ENCODE measurements at places on chromosomes 3 and 15. TPM values are rescaled to one million over a fixed set of nuclear protein-coding genes. Genes with fewer than 3 reads are reported as not detected.

IL5RA gene
- 0.69 TPM for total RNA-seq

DNA sequence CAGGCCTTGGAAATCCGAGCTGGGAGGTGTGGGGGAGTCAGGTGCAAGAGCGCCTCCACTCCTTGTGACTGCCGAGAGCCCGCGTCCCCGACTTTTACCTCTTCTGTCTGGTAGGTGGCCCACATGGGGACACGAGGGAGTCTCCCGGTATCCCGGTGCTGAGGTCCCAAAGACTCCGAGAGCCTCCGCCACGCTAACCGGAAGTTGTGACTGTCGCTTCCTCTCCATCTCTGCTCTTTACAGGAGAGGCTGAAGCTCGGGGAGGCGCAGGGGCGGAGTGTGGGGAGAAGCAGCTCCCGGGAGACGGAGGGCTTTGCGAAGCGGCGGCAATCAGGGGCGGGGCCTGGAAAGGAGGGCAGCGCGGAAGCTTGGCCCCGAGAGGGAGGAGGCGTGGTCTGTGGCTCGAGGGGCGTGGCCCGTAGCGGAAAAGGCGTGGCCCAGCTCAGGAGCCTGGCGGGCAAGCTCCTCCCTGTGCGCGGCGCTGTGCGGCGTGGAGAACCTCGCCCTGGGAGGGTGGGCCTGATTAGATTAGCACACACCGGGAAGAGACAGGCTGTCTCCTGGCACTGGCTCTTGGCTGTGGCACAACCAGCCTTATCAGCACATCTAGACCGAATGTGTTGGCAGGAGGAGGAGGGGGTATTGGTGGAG, 143.9 kb downstream of the GABRB3 start:
- DNase-seq, result peak; percentile 3

LIPC gene
- total RNA-seq, result 1.2 TPM

DNA sequence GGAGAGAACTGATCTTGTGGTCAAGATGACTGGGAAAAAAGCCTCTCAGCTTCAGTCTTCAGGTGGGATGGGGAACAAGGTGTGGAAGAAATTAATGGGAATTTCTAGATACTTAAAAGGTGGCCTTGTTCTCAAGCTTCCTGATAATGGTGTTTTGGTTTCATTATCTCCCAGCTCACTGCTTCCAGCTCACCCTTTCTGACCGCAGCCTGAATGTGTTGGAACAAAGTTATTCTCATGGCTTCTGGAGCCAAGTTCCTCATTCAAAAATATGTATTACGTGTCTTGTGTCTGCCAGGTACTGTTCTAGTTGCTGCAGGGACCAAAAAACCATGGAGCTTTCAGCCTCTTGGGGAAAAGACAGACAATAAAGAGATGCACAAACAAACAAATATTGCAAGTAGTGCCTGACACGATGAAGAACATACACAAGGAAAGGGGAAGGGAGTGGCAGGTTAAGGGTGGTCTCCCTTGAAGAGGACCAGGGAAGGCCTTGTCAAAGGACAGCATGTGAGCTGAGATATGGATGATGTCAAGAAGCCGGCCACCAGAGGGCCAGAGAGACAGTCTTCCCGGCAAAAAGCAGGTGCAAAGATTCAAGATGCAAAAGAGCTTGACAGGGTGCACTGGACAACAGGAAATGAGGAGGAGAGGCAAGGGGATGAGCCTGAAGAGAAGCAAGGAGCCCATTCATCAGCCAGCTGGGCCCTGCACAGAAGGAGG, 35.5 kb downstream of the ARRDC4 start:
- no peak for DNase-seq

- no peak for DNase-seq
Measured at GRCh38 chr3:160450846-160451245, 1.3 kb upstream of the TRIM59 start.

CCR8 gene
- total RNA-seq, result not detected

DNA sequence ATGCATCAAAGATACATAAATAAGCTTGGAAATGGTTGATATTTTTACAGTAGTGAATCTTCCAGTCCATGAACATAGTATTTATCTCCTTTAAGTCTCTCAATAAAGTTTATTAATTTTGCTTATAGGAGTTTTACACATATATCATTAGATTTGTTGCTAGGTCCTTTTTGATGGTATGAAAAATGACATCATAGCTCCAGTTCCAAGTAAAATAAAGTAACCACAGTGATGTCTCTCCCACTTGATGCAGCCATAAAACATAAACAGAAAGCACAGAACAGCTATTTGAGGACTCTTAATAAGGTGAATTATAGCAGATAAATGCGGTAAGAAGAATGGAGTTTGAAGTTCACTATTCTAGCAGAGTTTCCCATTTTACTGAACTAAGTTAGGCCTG, 20.8 kb downstream of the DMXL2 start:
- no peak for DNase-seq

EEF1AKMT4 gene
- 1.7 TPM for total RNA-seq

DNA sequence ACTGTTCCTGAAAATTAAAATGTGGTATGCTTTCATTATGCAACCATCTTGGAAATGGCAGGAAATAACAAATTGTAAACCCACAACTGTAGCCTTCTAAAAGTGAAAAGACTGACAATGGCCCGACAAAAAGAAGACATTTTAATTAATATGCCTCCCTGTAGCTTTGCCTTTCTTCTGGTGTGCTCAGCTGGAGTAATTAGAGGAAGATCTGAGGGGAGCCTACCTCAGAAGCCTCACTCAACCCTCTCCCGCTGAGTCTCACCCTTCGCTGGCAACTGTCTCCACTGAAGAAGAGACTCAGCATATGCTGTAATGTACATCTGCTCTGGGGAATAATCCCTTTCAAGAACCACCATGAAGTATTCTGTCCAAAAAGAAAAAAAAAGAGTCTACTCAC, 104.7 kb upstream of the SETMAR start:
- DNase-seq, result no peak

MYO5C gene
- total RNA-seq, result 11.6 TPM

GRCh38 chr3:66592927-66593625, 92.3 kb upstream of the LRIG1 start:
- DNase-seq, result no peak

DNA sequence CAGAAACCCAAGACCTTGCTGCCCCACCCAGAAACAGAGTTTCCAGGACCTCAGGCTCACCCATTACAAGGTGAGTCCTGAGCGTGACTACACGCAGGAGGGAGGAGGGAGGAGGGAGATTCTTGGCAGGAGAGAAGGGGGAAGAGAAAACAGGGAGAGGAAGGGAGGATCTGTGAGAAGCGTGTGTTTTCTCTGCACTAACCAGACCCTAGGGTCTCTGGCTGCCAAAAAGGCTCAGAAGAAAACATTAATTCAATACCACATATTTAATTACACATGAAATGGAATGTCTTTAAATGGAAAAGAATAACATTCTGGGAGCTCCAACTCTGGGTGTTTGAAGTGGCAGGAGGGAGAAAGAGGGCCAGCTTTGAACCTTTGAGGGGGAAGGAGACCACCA, 309.0 kb downstream of the NTRK3 start:
- DNase-seq, result no peak

- no peak for DNase-seq
Measured at GRCh38 chr3:15728766-15729165, 69.0 kb downstream of the ANKRD28 start.

SLC28A1 gene
- total RNA-seq, result 0.11 TPM

POLQ gene
- total RNA-seq, result 7.3 TPM

ADGRG7 gene
- total RNA-seq, result 0.11 TPM

DNA sequence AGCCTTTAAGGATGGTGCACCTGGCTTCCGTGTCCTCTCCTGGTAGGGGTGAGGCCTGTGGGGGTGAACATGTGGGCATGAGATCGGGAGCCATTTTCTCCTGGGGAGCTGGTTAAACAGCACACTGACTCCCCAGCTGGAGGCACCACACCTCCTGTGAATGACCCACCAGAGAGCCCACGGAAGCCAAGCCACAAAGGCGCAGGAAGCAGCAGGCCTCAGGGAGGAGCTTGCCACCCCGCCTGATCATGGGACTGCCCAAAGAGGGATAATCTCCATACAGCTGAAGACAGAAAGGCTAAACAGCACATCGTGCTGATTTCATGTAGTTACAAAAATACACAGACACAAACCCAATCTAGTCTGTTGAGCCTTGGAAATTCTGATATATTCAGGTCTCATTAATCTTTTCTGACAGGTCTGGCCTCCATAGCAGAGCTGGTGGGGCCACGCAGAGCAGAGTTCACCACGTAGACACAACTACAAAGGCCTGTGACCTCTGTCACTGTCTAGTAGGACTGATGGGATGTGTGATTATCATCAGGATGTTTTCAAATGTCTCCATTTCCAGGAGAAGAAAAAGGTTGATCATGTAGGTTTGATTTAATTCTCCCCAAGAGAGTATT, 75.2 kb downstream of the DUT start:
- no peak for DNase-seq

BNC1 gene
- 0.37 TPM for total RNA-seq

GRCh38 chr3:36538136-36538749, 157.9 kb downstream of the STAC start:
- no peak for DNase-seq

DNA sequence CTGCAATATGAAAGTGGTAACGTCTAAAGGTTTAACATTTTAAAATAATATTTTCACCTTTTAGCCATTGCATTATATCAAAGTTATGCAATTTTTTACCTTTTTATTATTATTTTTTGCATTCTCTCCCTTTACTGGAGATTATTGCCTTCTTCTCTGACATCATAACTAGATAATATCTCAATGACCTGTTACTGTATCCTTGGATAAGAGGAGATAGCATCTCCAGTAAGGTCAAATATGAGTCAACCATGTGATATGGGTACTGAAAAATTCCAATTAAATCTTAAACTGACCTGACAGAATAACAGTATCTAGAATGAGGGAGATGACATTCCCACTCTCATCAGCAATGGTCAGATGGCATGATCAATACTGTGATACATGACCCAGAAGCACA, 108.3 kb downstream of the ZBTB20 start:
- DNase-seq, result no peak

TERC gene
- total RNA-seq, result 108 TPM

CCR3 gene
- not detected for total RNA-seq

DNA sequence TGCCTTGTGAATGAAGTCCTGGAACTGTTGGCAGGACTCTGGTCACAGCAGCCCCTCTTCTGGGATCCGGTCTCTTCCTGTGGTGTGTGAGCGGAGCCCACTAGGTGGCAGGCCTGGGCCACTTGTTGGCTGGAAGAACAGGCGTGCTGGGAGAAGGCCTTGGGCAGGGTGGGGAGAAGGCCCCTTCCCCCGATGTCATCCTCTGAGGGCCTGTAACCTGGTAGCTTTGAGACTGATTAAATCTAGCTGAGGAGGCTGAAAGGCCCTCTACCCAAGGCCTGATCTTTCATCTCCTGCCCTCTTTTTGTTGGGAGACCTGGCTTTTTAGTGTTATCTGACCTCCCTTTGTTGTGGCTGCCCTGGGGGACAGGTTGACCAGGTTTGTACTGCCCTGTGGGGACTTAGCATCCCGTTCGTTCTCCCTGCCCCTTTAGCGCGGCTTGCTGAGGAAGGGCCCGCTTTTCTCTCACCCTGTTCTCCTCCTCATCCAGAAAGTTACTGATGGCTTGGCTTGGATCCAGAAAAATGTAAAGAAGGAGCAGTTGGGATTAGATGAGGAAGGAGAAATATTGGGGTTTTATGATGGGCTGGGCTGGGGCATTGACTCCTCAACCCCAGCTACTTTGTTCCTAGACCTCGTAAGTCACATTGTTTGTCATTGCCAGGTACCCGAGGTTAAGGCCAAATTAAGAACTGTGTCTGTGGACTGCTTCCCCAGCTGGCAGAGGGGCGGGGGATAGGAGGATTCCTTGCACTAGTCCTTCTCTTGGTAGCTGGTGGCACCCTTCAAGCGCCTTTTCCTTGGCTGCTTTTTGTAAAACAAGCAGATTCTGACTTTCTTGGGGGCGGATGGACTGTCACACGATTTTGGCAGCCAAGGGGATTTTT, 48.5 kb downstream of the CHCHD6 start:
- peak; percentile 68 for DNase-seq

- DNase-seq, result no peak
Measured at GRCh38 chr15:98753726-98754656, 105.7 kb downstream of the IGF1R start.

DNA sequence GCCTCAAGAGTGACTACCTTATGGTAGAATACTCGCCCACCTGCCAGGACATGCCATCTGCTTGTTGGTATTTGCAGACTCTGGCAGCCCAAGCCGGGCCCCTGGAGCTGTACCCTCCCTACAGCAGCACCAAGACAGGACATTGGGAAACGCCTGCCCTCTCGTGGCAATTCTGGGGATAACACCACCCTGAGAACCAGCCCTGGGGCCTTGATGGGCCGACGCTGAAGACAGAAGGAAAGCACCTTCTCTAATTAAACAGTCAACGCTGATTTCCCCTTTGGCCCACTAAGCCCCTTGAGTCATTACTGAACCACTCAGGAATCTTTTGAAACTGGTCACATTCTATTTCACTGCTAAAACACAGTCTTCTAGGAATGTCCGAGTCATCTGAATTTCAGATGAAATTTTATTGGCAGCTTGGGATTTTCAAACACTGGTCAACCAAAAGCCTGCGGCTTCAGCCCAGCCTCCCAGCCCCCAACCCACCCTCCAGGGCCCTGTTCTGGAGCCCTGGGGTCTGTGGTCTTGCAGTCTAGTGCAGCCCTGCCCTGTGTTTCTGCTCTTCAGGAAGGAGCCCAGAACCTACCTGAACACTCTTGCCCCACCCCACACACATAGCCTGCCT, 91.3 kb downstream of the TMEM266 start:
- peak; percentile 60 for DNase-seq
